CD4-positive, alpha-beta T cell treated with Interleukin-10 for 1 hour (primary cell): ENCODE measurements at places on chromosomes 3 and 15.

- DNase-seq: no peak
Measured at GRCh38 chr3:127534564-127534963, 56.0 kb downstream of the TPRA1 start.

DNA sequence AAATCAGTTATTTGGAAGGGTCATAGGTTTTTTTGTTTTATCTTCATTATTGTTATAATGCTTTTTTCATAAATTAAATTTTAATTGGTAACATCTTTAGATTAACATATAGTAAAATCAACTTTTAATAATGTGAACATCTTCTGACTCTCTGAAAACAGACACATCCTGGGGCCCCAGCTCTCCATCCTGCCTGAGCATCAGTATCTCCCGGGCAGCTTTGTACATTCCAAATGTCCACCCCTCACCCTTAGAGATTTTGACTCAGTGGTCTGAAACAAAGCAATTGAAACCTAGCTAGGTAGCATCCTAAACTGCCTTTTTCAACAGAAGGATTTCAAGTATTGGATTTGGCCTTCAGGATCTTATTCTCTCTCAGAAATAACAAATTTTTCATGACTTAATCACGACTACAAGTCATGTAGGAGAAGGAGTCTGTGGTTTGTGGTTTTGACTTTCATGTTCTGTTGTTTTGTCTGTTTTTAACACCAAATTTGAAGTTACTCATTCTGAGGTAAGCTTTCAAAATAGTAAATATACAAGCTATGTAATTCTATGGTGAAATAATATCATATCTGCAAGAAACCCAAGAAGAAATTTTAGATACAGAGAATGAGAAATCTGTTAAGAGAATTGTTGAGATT lies 147.3 kb upstream of the UBE2E2 start:
- DNase-seq: no peak

GRCh38 chr3:130715616-130716015 lies 31.0 kb downstream of the PIK3R4 start:
- no peak for DNase-seq

GRCh38 chr3:109943181-109943580 lies 605.8 kb upstream of the DPPA4 start:
- DNase-seq: no peak

DNA sequence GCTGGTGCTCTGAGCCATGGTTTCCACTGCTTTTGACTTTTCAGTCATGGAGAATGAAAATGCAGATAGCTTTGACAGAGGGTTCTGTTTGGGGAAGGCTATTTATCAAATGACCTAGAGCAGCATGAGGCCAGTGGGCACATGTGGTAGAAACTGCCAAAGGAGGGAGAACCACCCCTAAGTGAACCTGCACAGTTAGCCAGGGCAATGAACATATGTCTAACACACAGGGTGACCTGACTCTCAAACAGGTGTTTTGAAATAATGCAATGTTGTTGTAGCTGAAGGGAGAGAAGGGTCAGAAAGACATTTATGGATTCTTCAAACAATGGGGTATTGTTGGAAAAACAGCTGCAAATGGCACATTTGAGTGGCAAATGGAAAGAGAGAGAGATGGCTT lies 174.4 kb upstream of the FAM3D start:
- DNase-seq: no peak

GRCh38 chr3:125319765-125320164 lies 55.4 kb downstream of the ZNF148 start:
- no peak for DNase-seq
